Activated CD8-positive, alpha-beta memory T cell treated with anti-CD3 and anti-CD28 coated beads, Interleukin-2, amount 50 U/mL, for 48 hours (primary cell): ENCODE measurements at places on chromosomes 1 and 21.

GRCh38 chr1:234730770-234731568 lies 121.0 kb upstream of the IRF2BP2 start:
- DNase-seq = peak; percentile 72

GRCh38 chr1:176227579-176227978 lies 20.5 kb upstream of the COP1 start:
- no peak for DNase-seq

DNA sequence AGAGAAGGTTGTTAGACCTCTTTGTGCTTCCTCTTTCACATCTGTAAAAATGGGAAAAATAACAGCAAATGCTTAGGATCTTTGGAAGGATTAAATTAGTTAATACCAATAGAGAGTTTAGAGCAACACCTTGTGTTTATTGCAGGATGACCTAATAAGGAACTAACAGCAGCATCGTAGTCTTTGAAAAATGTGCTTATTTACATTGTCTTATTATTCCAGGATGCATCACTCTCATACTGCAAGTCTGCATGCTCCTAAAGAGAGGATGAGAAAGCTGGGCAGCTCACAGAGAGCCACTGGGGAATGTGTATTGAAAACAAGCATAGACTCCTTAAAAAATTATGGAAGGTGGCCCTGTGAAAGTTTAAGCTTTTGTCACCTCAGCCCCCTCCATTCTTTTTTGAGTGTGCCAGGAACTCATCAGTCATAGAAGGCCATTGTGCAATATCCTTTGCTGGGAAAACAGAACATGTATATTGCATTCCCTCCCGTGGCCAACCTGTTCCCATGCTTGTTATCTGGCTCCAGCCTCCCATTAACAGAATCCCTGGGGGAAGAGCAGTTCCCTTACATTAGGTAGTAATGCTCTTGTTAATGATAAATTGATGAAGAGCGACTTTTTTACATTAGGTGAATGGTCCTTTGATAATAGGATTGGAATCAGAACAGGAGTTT lies 180.7 kb downstream of the ZNF326 start:
- DNase-seq = no peak

GRCh38 chr1:210291081-210291764 lies 37.5 kb upstream of the HHAT start:
- no peak for DNase-seq

- no peak for DNase-seq
These were observed 17.7 kb upstream of the KLHDC7A start for GRCh38 chr1:18463063-18463462.

DNA sequence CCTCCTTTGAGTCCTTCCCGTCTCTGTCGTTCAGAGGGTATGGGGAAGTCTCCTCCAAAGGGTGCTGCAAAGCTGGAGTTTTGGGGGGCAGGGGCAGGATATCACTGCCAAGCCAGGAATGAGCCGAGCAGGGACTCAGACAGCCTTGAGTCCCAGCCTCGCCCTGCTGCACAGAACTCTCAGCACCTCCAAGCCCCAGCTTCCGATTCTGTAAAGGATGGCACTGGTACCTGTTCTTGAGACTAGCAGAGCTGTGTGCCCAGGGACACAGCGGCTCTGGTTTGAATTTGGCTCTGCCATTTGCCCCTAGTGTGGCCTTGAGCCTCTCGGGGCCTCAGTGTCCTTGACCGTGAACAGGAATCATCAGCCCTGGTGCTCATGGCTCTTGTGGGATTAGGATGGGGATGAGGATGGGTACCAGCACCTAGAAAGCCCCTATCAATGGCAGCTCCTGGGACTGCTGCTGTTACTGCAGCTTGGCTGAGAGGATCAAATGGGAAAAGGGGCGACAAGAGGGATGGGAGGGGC lies 1.5 kb upstream of the FBLIM1 start:
- no peak for DNase-seq

GRCh38 chr21:32741336-32741735 lies 13.5 kb upstream of the SYNJ1 start:
- no peak for DNase-seq

GRCh38 chr1:17189632-17189990 lies 15.3 kb upstream of the PADI1 start:
- no peak for DNase-seq

DNA sequence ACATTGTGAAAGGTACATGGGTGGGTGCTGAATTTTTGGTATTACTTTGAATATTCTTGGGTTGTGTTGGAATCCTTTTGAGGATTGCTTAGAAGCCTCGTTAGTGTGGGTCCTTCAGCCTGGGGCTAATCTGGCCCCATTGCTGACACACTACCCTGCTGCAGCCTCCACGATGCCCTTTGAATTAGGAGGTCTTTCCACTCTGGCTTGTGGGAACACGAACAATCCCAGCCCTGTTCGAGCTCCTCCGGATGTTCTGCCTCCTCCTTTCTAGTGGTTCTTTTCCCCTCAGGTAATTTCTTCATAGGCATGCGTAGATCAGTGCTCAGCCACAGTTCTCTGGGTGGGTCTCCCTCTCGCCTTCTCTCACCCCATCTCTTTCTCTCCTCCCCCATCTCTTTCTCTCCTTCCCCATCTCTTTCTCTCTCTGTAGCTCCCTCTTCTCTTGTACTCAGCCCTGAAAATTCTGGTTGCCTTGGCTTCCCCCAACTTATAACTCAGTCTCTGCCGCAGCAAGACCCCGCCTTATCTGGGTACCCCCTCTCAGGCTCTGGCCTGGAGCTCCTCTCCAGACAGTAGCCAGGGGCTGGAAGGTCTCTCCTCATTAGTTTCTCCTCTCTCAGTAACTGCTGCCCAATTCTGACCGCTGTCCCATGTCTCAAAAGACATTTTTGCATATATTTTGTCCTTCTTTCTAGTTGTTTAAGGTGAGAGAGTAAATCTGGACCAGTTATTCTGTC lies 46.0 kb upstream of the SLC19A1 start:
- DNase-seq = peak; percentile 32

DNA sequence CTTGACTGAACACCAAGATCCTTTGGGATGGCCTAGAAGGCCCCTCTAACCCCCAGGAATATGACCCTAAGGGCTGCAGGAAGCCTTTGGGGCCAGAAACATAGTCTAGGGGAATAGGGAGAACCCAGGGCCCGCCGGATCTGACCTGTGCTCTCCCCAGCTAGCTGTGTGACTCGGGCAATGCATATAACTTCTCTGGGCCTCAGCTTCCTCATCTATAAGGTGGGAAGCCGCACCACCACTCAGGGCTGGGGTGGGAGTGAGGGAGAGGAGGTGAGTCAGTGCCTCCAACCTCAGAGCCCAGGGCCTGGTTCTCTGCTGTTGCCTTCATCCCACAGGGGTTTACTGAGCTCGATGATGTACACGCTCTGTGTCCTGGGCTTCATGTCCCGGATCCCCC lies 434.4 kb downstream of the PTPRU start:
- DNase-seq = no peak

GRCh38 chr1:31579374-31579773 lies 3.1 kb downstream of the TINAGL1 start:
- no peak for DNase-seq

GRCh38 chr1:2445162-2445822 lies 30.8 kb upstream of the PLCH2 start:
- no peak for DNase-seq

DNA sequence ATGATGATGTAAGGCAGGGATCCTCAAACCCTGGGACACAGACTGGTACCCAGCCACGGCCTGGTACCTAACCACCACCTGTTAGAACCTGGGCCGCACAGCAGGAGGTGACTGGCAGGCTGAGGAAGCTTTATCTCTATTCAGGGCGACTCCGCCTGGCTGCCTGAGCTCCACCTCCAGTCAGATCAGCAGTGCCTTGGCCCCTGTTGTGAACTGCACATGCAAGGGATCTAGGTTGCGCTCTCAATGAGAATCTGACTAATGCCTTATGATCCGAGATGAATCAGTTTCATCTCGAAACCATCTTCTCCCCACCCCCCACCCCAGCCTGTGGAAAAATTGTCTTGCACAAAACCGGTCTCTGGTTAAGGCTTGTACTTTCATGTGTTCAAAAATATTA lies 4.2 kb downstream of the RNPC3 start:
- DNase-seq = peak; percentile 73

DNA sequence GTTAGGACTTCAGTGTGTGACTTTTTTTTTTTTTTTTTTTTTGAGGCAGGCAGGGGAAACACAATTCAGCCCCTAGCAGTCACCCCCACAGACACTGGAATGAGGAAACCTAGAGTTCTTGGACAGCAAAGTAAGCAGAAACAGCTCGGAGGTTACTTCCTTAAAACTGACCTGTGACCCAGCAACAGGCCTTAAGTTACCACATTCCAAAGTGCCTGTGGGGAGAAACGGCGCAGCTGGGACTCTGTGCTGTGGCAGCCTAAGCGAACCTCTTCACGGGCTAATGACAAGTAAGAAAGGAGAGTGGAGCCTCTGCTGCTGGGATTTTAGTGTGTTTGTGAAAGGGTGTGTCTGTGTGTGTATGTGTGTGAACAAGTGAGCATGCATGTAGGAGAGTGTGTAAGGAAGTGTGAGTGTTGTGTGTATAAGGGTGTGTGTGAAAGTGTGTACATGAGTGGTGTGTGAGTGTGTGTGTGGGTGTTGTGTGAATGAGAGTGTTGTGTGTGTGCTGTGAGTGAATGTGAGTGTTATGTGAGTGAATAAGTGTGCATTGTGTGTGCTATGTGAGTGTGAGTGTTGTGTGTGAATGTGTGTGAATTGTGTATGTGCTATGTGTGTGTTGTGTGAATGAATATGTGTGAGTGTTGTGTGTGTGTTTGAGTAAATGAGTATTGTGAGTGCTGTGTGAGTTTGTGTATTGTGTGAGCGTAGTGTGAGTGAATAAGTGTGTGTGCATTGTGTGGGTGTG lies 180.8 kb downstream of the BRINP2 start:
- DNase-seq = no peak

DNA sequence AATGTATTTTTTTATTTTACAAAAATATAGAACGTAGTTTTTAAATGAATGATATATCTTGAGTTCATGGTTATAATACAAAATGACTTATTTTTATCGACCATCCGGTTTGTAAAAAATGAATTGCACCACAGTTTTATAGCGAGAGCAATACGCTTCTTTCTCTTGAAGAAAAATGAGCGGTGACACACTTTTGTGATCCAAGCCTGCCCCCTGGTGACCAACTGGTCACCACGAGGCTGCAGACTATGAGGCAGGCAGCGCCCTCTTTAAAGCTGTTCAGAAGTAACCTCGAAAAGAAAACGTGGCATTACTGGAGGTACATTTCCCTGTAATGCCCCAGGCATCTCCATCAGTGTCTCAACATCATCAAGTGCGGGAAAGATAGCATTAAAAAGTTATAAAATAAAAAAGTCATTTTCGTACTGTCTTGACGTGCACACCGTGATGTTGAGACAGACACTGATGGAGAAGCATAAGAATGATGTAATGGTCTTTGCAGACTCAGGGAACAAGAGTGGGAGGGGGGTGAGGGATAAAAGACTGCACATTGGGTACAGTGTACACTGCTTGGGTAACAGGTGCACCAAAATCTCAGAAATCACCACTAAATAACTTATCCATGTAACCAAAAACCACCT lies 734.2 kb upstream of the ADAMTS5 start:
- DNase-seq = peak; percentile 74

- no peak for DNase-seq
These were observed 24.4 kb upstream of the PTPRF start for GRCh38 chr1:43506233-43506632.

DNA sequence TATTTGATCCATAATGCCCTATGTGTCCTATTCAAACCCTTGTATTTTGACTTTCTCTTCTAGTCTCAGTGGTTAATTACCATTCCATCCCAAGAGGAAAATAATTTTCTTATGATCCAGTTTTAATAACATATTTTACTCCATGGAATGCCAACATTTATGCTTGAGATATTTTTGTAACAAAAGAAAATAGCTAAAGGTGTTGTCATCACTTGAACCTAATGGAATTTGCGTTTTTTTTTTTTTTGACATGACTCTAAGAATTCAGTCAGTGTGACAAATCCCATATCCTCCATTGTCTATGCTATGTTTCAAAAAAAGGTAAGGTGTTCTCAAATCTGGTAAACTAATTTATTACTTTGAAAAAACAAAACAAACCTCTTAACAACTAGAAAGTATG lies 324.1 kb upstream of the ADAMTS5 start:
- DNase-seq = no peak

DNA sequence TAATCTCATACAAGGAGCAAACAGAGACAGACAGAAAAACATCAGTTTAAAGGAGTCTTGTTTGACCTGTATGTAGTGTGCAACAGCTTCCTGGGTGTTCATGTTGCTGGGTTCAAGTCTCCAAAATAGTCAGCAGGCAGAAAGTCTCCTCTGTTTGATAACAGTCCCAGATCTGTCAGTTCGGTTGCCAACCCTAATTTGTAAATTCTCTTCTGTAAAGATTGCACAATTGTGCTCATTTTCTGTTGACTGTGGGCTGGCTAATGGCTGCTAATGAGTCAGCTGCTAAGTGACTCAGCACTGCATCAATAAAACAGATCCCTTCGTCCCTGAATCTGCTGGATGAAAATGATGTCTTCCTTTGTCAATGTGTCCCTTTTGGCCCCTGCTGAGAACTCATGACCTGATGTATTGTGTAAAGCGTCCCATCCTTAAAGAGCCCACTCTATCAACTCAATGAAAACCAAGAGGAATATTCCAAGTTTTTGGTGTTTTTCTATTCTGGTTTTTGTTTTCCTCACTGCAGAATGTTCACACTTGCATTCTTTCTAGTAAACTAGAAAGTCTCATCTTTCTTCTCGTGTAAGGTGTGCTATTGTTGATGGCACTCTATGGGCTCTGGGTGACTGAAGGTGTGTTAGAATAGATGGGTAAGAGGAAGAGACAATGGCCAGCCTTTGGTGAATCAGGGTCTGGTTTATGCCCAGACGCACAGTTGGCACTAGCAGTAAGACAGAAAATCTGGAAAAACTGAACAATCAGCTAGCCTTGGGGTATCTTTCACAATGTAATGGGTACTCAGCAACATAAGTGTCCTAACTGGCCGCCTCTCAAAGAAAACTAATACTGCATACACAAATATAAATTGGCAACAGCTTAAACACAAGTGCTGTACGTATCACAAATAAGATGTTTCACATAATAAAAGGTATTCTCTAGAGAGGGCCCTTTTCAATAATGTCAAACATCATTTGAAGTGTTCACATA lies 75.1 kb upstream of the SIPA1L2 start:
- DNase-seq = no peak

DNA sequence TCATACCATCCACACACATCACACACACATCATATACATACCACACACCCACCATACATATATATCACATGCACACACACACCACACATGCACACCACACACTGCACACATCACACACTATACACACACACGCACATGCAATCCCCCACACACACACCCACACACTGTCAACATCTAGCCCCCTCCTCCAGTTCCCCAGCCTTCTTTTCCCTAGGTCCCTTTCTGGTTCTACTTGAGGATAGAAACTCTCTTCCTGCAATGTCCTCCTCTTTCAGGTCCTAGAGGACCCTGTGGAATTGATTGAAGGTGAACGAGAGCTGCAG lies 4.3 kb downstream of the CASQ1 start:
- no peak for DNase-seq
